Mucosa of descending colon (tissue), 3 donors: ENCODE measurements at places on chromosomes 7 and 10.
A peak's percentile ranks its signal among the peaks of the same experiment; 100 is the strongest.

GRCh38 chr7:37230221-37230620 is 218.4 kb downstream of the ELMO1 start:
- no peak for DNase-seq

- DNase-seq, result no peak
Observed at GRCh38 chr10:67812007-67812406, 26.0 kb downstream of the DNAJC12 start.

DNA sequence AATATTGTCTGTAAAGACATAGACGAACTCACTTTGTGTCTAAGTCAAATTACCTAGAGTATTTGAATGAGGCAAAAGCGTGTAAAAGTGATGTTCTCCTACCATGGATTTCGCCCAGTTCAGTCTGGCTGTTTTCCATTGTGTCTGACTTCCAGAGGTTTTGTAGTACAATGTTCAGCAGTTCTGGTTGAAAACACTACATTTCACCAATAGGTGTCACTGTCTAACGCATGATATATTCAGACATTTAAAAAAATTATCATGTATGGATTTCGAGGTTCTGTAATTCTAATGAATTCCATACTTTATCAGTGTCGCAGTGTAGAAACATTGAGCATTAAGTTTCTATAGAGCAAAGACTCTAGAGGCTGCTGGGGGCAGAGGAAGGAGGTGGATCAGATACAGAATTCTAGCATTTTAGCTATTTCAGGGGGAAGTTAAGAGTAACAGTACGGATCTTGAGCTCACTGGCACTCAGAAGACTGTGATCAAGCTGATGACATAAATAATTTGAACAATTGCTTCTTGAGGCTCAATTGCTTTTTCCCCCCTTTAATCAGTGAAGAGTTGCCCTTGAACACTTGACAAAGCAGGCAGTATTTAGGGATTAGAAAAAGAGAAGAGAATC is 196.9 kb upstream of the RHOBTB1 start:
- no peak for DNase-seq

GRCh38 chr10:71265618-71266146 is 53.3 kb downstream of the UNC5B start:
- no peak for DNase-seq

- DNase-seq, result no peak
Observed at GRCh38 chr10:87670586-87670985, 10.9 kb downstream of the PAPSS2 start.

DNA sequence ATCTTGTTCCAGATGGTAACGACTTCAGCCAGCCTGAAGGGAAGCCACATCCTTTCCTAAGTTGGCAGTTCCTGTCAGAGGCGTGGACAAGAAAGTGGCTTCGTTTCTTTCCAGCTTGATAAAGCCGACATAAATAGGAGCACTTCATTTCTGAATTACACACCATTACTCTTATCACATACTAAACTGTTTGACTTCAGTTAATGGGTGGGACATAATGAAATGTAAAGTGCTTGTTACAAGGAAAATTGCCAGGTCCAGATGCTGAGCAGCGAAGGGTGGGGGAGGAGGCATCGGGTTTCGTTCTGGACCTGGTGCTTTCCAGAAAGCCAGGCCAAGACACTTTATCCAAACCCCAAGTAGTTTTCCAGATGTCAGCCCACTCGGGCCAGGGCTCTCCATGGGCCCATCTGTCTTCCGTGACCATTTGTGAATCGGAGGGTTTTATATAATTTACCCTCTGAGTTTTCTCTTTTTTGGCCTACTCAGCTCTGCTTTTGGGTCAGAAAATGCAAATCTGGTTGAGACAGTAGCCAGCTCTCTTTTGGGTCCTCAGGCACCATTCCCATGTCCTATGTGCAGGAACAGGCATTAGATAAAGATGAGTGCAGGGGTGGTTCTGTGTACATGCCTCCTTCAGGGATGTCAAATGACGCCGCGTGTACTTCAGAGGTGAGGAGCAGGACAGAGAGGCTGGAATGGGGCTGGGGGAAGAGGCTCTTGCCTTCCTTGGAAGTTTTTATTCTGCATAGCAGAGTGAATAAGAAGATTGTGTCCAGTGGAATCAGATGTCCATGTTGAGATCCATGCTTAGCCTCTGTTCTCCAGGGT is 90.2 kb downstream of the TACC2 start:
- DNase-seq, result no peak

GRCh38 chr10:131681656-131682055 is 219.2 kb upstream of the PPP2R2D start:
- no peak for DNase-seq

- no peak for DNase-seq
Observed at GRCh38 chr10:130191380-130191779, 55.2 kb downstream of the GLRX3 start.

GRCh38 chr7:151410405-151411390 is 860 bp upstream of the WDR86 start:
- peak; percentile 48 for DNase-seq

GRCh38 chr7:135716677-135717238 is 11.2 kb downstream of the SLC13A4 start:
- DNase-seq, result no peak

GRCh38 chr7:41779918-41780317 is 77.0 kb upstream of the INHBA start:
- DNase-seq, result no peak

- DNase-seq, result no peak
Observed at GRCh38 chr10:86048973-86049372, 317.6 kb downstream of the GRID1 start.

DNA sequence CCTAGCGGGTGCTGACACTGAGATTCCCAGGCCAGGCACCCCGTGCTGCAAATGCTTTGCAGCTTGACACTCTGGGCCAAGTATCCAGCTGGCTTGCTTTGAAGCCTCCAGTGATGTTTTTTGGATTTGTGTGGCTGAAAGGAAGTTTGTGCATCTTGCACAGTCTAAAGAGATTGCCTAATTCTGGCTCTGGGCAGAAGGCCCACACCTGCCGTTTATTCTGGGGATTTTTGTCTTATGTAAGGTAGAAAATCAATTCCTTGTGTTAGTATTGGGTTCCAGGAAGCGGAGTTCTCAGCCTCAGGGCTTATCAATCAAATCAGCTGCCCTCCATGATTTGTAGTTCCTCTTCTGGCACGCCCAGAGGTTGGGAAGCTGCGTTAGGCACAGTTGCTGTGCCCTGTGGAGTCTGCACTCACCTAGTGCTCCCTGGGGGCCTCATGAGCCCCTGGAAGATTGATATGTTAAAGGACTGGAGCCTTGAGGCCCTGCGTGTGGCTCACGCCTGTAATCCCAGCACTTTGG is 8.4 kb upstream of the PURB start:
- no peak for DNase-seq

DNA sequence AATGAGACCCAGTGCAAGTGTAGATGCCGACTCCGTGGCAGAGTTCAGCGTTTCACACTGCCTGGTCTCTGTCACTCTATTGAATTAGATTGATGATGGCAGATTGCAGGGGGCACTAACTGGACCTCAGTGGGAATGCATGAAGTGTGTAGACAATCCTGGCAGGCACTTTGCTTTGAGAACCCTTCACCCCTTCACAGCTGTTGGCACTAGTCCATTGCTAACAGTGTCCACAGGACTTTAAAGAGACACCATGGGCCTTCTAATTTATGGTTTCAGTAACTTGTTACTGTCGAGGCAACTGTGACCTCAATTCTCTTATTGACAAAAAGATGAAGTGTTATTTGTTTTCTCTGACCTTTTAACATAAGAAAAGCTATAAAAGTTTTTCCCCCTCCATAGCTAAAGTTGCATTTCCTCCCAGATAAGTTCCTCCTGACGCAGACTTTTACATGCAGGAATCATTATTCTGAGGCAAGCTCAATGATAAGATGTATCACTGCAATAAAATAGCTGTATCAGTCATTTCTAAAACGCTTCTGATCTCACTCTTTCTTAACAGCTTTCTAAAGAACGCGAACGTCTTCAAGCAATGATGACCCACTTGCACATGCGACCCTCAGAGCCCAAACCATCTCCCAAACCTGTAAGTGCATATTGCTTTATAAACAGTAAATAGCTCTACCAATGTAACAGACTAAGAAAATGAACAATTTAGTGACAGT is 238.9 kb downstream of the FOXP2 start:
- DNase-seq, result no peak

GRCh38 chr7:117769085-117769484 is 104.2 kb downstream of the CTTNBP2 start:
- no peak for DNase-seq

- no peak for DNase-seq
Observed at GRCh38 chr7:33909318-33909717, 4.0 kb downstream of the BMPER start.

DNA sequence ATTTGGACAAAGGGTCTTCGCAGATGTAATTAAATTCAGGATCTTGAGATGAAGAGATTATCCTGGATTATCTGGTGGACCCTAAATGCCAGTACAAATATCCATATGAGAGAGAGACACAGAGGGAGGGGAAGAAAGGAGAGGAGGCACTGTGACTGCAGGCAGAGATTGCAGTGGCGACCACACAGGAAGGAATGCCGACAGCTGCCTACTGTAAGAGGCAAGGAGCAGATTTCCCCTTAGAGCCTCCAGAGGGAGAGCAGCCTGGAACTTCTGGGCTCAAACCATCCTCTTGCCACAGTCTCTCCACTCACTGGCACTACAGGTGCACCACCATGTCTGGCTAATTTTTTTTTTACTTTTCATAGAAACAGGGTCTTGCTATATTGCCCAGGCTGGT is 152.3 kb downstream of the SDK1 start:
- DNase-seq, result no peak

GRCh38 chr7:26616235-26616634 is 248.2 kb downstream of the SKAP2 start:
- DNase-seq, result no peak

GRCh38 chr7:98286093-98286539 is 4.6 kb downstream of the BRI3 start:
- DNase-seq, result peak; percentile 70

- DNase-seq, result no peak
Observed at GRCh38 chr10:78507510-78508160, 474.0 kb downstream of the RPS24 start.

- no peak for DNase-seq
Observed at GRCh38 chr7:46611508-46611907, 690.4 kb upstream of the IGFBP3 start.

DNA sequence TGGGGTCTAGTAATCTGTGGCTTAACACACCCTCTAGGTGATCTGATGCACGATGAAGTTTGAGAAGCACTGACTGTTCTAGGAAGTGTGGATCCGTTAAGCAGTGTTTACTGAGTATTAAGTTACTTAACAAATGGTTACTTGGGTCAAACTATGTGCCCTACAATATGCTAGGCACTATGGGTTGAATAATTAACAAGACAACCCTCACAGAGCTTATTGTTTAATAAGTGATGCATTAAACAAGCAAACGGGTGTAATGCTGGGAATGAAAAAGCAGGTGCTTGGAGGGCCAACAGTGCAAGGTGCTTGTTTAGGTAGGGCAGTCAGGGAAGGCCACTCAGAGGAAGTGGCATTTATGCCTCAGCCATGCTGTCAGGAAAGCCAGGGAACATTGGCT is 378.0 kb upstream of the PODXL start:
- no peak for DNase-seq

DNA sequence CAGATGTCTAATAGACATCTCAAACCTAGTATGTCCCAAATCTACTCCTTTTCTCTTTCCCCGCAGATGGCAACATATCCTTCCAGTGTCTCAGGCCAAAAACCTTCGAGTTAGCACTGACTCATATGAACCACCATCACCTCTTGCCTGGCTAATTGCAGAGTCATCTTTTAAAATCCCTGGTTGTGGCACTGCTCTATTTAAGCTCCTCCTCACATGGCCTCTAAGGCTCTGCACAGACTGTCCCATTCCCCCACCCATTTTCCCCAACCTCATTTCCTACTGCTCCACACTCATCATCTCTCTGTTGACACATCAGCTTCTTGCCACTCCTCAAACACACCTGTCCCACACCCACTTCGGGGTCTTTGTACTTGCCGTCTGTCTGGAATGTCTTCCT is 16.8 kb upstream of the HBP1 start:
- DNase-seq, result no peak

- DNase-seq, result no peak
Observed at GRCh38 chr7:36535866-36536664, 146.4 kb downstream of the ANLN start.

GRCh38 chr10:9075420-9075819 is 1020.9 kb downstream of the GATA3 start:
- DNase-seq, result no peak

DNA sequence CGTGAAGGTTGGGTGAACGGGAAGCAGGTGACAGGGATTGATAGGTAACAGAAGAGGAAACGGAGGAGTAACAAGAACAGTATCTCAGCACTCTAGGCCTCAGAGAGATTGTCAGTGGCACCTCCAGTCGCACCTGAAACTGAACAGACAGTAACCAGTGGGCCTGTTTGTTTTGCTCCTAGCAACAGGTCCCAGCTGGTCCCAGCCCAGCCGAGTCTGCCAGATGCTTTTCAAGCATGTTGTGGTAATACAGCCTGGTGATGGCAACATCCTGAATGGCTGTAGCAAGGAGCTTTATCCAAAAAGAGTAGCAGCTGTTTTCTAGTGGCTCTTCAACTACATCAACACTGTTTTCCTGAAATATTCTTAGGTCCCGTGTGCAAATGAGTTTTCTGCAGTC is 4.7 kb downstream of the CACNB2 start:
- DNase-seq, result peak; percentile 62

- DNase-seq, result no peak
Observed at GRCh38 chr7:55069271-55069792, 50.5 kb downstream of the EGFR start.

GRCh38 chr7:151491859-151492258 is 27.8 kb downstream of the RHEB start:
- no peak for DNase-seq

- no peak for DNase-seq
Observed at GRCh38 chr10:16581202-16581601, 59.5 kb upstream of the C1QL3 start.

DNA sequence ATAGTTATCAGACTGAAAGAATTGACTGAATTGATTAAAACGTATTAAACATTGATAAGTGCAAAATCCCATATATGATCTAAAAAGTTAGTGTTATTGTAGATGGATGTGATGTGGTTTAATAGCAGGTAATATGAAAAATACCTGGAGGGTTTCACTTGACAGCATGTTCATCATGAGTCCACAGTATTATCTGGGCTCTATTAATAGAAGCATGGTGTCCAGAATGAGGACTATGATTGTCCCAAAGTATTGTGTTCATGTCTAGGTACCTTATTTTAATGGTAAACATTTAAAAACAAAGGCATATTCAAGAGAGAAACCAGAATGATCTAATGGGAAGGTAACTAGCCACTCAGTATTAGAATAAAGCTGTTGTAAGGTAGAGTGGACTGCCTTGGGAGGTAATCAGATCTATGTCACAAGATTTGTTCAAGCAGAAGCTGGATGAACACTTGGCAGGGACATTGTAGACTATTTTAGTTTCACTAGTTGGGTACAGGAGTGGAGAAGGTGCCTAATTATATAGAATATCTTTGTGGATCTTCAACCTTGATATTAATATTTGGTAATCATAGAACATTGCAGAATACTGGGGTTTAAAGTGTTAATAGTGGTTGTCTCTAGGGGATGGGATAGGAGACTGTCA is 43.5 kb downstream of the MCU start:
- DNase-seq, result no peak

DNA sequence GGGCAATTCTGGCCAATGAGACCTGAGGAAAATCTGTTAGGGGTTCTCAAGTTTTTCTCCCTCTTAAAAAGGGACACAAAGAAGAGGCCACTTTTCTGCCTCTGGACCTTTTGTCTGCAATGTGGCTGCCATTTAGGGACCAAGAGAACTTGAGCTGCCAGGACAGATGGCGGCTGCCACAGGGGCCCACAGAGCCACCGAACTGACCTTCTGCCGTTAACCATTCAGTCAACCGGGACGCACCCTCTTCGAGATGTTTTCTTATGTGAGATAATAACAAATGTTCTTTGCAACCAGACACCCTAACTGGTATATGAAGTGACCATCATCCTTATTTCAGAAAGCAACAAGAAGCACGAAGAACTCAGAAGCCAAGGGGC is 29.2 kb downstream of the GSDME start:
- DNase-seq, result no peak
